T-cell (primary cell): ENCODE measurements at places on chromosomes 16 and 17.

- DNase-seq = no peak
Measured at GRCh38 chr16:745739-746138, 4.9 kb upstream of the CIAO3 start.

- DNase-seq = no peak
Measured at GRCh38 chr16:80824623-80825364, 20.4 kb upstream of the CDYL2 start.

- no peak for DNase-seq
Measured at GRCh38 chr17:72378414-72379390, 257.9 kb downstream of the SOX9 start.

- no peak for DNase-seq
Measured at GRCh38 chr17:72955391-72956140, 136.9 kb downstream of the SLC39A11 start.

- no peak for DNase-seq
Measured at GRCh38 chr17:76973040-76973439, 104.8 kb downstream of the MGAT5B start.

DNA sequence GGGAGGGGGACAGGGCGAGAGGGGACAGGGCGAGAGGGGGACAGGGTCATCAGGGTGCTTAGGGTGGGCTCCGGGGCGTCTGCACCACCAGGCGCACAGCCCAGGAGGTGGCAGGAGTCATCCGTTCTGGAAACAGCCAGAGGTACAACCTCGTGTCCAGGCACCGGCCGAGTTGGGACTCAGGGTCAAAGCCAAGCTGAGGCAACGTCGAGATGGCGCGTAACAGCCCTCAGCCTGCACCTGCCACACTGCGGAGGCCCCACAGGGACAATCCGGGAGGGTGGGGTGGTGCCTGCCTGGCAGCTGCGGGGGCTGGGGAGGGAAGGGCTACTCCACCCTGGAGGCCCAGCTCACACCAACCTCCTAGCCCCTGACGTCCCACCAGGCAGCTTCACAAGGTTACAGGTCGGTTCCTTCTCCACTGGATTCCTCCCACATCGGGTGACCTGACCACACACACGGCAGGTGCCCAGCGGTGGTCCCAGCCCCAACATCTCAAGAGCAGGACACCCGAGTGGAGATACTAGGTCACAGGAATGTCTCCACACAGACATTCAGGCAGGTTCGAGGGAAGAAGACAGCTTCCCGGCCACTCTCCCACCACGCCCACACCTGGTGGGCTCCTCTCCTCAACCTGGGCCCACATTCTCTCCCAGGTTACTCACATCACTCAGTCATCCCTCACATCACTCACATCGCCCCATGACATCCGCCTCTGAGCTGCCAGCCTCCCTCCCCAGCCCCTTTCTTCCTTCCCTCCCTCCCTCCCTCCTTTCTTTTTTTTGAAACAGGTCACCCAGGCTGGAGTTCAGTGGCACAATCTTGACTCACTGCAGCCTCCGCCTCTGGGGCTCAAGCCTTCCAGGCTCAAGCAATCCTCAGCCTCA, 47.3 kb downstream of the RPH3AL start:
- DNase-seq = no peak

- DNase-seq = no peak
Measured at GRCh38 chr17:73346501-73347162, 34.8 kb upstream of the CDC42EP4 start.

DNA sequence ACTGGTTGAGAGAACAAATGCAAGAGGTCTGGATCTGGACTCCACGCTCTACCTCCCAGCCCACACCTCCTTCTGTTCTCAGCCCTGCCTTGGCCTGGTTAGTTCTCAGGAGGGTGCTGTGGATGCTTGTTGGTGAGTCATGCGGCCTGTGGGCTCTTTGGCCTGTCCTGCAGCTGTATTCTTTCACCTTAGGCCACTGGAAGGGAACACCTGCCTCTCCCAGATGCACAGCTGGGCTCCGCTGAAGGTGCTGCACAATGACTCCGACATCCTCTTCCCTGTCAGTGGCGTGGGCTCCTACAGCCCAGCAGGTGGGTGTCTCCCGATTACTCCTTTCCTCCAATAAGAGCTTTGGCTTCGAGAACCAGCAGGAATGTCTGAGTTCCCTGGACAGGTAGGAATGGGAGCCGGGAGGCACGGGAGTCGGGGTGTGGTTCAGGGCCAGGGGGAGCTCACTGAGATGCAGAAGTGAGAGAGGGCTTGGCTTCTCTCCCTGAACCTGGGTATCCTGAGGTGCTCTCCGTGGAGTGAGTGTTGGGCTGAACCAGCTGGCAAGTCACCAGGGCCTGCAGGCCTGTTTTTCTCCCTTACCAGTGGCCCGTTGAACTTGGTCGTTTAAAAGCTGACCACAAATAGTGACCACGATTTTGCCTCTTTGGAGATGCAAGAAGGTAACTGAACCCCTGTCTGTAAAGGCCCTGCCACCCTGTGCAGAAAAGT, 85.0 kb downstream of the SNX29 start:
- no peak for DNase-seq

DNA sequence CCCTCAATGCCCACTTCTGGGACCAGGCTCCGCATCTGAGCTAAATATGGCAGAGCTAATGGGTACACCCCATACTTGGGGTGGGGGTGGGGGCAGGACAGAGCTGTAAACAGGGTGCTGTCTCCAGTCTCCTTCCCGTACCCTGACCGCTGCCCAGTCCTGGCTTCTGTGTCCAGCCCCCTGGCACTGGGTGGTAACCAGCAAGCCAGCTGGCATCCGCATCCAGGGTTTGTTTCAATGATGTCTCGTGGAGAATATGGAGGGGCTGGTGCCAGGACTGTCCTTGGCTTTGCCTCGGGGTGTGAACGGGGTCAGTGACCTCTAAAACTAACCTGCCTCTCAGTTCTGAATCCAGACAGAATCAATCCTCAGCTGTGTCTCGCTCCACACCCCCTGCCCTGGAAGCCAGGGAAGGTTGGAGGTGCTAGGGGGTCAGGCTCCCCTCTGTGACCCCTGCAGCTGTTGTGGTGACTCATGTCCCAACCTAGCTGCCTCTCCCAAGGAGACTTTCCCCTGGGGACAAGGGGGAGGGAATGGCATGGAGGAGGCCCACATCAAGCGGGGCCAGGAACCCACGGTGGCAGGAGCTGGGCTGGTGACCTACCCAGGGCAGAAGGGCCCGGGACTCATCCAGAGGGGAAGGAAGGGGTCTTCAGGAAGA, 1.5 kb upstream of the PNMT start:
- no peak for DNase-seq

DNA sequence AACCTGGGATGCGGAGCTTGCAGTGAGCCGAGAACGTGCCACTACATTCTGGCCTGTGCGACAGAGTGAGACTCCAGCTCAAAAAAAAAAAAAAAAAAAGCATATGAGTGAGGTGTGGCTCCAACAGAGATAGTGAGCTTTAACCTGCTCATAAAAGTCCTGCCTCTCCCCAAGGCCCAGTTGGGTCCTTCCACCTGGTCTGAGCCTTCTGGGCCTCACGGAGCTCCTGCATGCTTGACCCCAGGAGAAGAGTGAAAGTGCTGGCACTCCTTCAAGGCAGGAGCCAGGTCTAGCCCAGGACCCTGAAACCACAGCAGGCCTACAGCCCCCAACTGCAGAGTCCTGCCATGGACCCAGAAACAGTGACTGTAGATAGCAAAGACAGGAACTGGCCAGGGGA, 17.7 kb downstream of the HSD11B2 start:
- DNase-seq = no peak

DNA sequence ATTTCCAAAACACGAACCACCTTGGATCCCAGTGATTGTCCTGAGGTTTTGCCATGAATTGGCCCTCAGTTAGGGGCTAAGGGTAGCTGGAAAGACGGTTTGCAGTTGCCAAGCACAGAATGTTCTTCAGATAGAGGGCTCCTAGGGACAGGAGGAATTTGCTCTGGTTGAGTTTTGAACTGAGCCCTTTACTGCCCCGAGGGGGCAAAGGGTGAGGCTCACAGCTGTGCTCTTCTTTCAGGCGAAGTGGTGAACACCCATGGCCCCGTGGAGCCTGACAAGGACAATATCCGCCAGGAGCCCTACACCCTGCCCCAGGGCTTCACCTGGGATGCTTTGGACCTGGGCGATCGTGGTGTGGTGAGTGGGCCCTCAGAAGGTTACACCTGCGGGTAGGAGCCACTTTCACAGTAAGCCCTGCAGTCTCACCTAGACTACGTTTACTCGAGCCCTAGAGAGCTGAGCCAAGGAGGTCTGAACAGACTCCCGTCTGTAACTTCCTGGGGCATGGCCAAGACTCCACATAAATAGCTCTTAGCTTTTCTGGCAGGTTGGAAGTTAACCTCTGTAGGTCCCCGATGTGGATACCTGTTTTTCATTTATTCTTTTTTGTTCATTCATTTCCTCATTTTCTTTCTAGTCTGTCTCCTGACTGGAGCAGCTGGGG, 32.5 kb downstream of the NMT1 start:
- no peak for DNase-seq

GRCh38 chr16:70594569-70594968, 51.8 kb upstream of the IL34 start:
- no peak for DNase-seq

DNA sequence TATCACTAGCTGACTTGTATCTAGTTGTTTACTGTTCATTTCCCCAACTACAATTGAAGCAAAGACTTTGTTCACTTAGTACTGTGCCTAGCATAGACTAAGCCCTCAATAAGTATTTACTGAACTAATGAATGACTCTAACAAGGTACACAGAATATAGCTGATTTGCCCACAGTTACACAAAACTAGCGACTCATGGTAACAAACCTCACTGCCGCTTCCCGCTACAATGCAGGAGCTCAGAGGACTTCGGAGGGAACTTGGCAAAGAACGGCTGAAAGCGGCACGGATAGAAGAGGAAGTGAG, 524 bp downstream of the EFTUD2 start:
- DNase-seq = no peak

GRCh38 chr16:85421338-85422195, 191.6 kb upstream of the GSE1 start:
- no peak for DNase-seq

GRCh38 chr17:67156269-67157199, 88.5 kb downstream of the HELZ start:
- no peak for DNase-seq

DNA sequence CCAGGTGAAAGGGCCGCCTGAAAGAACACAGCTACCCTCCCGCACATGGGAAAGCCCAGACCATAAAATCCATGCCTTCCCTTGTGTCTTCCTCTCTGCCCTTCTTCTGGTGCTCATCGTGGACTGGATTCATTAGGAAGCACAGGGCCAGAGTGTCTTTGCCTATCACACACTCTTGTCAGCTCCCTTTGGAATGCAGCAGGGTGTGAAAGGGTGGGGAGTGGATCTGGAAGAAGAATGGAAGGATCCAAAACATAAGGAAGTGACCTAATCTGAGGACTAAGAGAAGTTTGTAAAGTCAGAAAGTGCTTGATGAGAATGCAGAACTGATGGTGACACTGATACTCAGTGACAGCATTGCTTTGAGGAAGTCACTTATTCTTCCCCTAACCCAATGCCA, 1147.3 kb upstream of the GOT2 start:
- DNase-seq = no peak

DNA sequence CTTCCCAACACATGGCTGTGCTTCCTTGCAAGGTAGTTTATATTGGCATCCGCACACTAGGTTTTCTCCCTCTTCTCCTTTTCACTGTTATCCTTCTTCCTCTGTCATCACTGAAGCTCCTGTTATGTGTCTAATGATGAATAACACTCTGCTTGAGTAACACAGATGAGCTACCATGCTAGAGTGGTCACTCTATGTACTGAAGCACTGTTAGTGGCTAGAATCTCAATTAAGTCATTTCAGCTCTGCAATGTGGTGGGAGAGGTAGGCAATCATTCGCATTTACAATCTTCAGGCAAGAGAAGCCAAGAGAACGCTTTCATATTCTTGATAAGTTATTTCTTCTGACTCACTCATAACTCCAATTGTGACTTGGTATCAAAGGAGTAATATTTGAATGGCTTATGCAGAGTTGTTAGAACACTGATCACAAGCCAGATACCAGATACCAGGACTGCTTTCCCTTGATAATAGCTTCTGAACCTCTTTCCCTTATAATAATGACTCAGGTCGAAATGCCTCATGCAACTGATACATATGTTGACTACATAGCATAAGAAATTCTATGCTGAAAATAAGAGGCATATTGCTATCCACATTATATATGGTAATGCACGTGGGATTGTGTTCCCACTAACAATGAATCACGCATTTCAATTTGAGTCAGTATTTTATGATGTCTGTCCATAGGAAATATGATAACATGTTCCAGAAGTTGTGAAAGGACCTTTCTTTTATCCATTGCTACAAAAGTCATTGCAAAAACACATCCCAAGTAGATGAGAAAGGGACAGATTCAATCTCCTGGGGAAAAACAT, 158.0 kb upstream of the HS3ST3A1 start:
- no peak for DNase-seq

DNA sequence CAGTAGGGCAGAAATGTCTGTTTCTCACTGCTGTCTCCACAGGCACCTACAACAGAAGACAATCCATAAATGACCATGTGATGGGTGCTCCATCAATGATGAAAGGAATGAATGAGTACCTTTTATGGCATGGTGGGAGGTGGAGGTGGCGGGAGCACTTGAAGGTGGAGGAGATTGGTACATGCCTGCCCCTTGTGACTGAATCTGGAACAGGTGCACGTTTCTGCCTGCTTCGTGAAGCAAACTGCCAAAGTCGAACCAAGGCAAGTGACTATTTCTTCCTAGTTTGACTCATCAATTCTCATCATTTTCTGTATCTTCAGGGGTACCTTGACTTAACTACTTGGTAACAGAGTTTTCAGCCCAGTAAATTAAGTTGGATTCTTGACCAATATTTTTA, 25.4 kb downstream of the CDRT15 start:
- no peak for DNase-seq

DNA sequence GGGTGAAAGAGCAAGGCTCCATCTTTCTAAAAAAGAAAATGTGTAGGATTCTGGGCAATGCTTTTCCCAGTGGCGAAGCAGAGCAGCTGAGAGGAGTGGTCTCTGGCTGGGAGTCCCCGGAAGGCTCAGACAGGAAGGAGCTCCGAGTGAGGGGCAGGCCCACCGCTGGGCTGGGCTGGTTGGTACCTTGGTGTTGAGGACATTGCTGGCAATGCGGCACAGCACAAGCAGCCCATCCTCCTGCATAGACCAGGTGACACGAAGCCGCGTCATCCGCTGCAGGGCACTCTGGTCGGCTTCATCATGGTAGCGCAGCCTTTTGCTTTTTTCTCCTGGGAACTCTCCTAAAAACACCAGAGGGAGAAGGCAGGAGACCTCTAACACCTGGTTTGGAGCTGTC, 63.9 kb downstream of the GTF3C1 start:
- no peak for DNase-seq

DNA sequence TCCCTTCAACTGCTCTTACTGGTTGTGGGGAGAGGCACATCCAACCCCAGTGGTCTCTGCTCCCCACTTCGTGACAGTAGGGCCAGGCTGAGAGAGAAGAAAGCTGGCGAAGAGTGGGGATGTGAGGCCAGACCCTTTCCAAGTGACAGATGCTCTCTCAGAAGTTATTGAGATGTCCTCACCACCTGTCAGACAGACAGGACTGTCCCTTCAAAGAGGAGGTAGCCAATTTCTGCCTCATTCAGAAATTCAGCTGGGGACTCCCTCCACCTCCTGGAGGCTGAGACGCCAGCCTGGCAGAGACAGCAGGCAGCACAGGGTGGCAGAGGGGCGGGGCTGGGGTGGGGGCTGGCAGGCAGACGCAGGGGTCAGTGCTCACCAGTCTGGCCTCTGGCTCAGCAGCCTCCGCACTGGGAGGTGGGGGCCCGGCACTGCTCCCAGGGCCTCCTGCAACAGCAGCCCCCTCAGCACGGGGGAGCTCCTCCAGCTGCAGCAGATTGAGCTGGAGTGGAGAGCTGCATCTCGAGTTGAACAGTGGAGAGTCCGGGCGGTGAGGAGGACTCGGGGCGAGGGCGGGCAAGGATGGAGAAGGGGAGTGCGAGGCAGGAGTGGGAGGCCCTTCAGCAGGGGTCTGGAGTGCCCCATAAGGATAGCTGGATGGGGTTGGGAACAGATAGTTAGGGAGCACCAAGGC, 9.2 kb downstream of the PER1 start:
- DNase-seq = no peak
